Activated CD4-positive, alpha-beta T cell treated with anti-CD3 and anti-CD28 coated beads, Interleukin-2, Interleukin-6, amounts not matched to agents 100 ng/mL and 50 ng/mL, durations not matched to agents 16 hours and 8 hours (primary cell): ENCODE measurements at places on chromosomes 1 and 21.

- no peak for DNase-seq
Observed at GRCh38 chr1:168138134-168138533, 1.4 kb upstream of the GPR161 start.

- no peak for DNase-seq
Observed at GRCh38 chr1:4690951-4691675, 36.7 kb downstream of the AJAP1 start.

DNA sequence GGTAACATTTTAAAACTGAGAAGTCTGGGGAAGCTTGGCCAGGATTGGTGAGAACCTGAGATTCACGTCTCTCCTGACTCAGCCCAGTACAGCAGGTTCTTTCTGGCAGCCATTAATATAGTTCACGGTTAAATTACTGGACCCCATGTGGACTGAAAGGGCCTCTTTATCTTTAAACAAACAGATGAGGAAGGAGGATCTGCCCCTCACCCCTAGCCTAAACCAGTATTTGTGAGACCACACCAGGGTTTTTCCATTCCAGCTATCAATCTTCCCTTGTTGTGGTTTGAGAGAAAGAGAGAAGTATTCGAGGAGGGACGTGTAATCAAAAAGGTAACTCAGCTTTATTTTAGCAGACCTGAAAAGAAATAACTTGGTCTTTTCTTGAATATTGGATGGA lies 137.1 kb downstream of the PROX1 start:
- DNase-seq = no peak

DNA sequence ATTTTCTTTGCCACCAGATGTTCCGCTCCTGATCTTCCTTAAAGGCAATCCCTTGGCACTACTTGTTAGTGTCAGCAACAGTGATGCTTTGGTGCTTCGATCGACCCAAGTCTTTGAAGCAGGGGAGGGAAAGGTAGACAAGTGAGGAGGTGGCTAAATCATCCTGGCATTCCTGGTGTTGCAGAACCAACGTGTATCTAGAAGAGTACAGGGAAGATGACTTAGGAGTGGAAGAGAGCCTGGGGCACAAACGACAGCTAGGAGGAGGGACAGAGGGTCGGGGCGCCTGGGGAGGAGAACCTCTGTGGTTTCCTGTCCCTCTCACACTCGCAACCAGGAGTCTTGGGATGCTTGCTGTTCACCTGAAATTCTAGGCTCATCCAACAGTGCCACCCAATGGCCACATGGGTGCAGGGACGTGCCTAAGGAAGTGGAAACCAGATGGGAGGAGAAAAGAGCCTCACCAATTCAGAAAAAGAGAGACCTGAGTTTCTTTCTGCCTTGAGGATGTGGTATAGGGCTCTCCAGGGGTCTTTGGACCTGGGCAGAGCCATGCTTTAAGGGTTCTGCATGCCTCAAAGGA lies 9.5 kb upstream of the KCNA2 start:
- DNase-seq = peak; percentile 75

- no peak for DNase-seq
Observed at GRCh38 chr1:240831191-240831631, 219.3 kb upstream of the GREM2 start.

- DNase-seq = no peak
Observed at GRCh38 chr1:197692965-197693364, 82.3 kb downstream of the DENND1B start.

GRCh38 chr21:25462517-25462971 lies 144.7 kb downstream of the MRPL39 start:
- peak; percentile 69 for DNase-seq

DNA sequence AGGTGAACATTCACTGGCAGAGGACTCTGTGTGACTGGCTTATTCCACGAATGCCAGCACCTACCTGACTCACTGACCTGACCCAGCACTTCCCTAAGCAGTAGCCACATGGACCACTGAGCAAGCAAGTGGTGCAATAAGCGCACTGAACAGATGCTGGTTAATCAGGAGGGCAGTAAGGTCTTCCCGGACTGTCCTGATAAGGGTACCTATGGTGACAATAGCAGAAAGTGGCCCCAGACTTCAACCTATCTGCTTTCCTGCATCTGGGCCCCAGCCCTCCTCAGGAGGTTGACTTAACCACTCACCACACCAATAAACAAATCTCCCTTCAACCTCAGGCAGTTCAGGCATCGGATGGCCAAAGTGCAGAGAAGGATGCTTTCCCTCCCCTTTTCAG lies 65.7 kb downstream of the SETD4 start:
- no peak for DNase-seq

GRCh38 chr1:116144151-116144550 lies 33.0 kb downstream of the MAB21L3 start:
- DNase-seq = no peak

- peak; percentile 84 for DNase-seq
Observed at GRCh38 chr1:904310-904950, 19.3 kb upstream of the SAMD11 start.

GRCh38 chr1:218694636-218695035 lies 349.5 kb downstream of the TGFB2 start:
- no peak for DNase-seq

- no peak for DNase-seq
Observed at GRCh38 chr1:92653605-92654381, 131.1 kb downstream of the EVI5 start.

DNA sequence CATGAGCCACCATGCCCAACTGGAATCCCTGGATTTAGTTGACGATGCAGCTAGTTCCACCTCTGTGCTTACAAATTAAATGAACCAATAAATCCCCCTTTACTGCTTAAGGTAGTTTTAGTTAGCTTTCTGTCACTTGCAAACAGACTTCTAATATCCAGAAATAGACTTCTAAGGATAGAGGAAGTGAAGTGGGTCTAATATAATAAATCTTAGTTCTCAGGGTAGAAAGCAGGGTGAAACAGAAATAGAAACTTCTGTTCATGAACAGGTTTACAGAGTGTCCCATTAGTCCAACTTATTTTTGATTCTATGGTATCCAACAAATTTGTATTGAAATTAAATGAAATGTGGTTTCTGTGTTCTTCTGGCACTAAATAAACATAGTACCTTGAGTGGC lies 20.1 kb downstream of the BCAS2 start:
- DNase-seq = no peak

DNA sequence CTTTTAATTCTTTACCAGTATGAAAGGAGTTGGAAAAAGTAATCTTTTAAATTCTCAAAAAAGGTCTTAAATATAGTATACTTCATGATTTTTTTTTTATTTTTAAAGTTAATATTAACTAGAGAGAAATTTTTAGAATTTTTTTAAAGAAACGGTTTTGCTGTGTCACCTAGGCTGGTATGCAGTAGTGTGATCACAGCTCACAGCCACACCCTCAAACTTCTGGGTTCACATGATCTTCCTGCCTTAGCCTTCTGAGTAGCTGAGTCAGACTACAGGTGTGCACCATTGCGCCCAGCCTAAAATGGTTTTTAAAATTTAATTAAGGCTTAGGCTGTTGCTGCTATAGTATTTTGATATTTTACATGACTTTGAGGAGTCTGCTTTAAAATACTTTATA lies 52.4 kb downstream of the TLCD4 start:
- DNase-seq = no peak

DNA sequence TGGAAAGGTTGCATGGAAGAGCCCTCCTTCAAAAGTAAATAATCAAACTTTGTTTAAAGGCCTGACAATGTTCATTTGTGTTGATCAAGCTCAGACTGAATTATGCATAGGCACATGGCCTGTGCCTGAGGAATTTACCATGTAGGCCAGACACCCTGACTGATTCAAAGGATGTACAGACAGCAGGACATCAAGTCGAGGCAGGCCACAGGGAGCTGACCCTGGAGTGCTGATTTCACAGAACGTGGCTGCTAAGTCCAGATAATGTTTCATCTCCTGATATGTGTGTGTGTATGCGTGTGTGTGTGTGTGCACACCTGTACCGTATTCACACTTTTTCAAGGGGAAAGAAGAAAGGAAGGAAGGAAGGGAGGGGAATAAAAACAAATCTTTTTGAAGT lies 34.1 kb downstream of the NAV1 start:
- no peak for DNase-seq

DNA sequence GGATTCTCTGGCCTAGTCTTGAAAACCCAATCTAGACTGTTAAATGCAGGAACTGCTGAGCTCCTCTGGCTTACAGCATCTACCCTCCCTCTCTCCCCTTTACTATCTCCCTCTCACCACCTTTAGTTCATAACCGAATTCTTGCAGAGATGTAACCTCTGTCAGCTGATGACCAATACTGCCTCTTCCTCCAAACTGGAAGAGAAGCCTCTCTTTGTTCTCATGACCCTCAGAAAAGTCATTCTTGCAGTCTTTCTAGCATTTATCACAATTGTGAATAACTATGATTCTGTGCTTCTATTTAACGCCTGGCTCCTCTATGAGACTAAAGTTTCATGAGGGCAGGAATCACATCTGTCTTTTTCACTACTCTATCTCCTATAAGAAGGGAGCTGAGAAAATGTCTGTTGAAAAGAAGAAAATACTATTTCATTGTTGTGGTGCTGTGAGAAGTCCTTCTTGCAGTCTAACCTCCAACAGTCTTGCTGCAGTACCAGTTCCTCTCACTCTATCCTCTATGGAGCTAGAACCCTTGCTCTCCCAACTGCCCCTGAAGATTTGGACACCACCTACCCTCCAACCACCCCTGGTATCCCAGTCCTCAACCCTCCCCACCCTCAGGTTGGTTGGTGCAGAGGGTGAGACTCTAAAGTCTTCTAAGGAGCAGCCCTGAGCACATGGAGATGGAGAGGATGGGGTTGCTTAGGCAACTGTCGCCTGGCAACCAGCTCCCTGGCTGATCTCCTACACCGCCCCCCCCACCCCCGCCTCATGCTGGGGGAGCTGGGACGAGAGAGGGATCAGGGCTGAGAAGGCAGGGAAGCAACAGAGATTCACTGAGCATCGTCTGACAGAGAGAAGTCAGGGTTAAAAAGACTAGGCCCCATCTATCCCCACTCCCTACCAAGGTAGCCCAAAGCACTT lies 13.9 kb downstream of the MEF2D start:
- no peak for DNase-seq

- DNase-seq = peak; percentile 51
Observed at GRCh38 chr1:181159451-181160140, 71.1 kb downstream of the IER5 start.

- no peak for DNase-seq
Observed at GRCh38 chr1:57741521-57741920, 317.7 kb upstream of the DAB1 start.

DNA sequence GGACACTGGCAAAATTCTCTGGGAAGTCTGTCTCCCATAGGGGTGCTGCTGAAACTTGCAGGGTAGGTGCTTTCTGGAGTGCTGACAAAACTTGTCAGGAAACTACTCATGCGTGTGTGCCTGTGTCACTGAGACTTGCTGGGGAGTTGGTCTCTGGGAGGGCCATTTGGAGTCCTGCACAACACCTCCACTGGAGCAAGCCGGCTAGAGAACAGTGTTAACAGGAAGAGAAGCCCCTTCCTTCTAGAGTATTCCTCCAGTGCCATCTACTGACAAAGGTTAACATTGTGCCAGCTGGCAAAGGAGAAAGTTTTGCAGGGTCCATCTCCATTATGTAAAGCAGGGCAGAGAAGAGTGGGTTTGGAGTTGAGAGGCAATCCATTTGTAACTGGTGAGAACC lies 30.0 kb downstream of the ZMYM4 start:
- DNase-seq = peak; percentile 13

DNA sequence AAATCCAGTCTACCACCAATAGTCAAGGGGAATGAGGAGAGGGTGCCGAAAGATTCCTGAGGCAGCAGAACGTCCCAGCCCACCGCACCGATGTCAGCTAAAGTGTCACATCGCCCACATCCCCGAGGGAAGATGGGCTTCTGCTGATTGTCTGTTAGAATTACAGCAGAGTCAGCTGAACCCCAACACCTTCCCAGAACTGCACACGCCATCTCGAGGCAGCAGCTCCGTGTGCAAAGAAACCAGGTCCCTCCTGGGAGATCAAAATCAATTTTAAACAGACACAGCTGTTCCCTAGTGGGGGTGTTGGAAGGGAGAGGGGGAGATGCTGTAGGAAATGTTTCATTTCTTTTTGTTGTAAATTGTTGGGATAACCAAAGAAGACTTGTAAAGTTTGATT lies 12.8 kb upstream of the KAZN start:
- DNase-seq = no peak

GRCh38 chr1:178693366-178693765 lies 31.7 kb upstream of the RALGPS2 start:
- DNase-seq = no peak

- DNase-seq = no peak
Observed at GRCh38 chr1:241603731-241604245, 36.4 kb downstream of the CHML start.

GRCh38 chr1:191993549-191993948 lies 164.7 kb upstream of the RGS18 start:
- no peak for DNase-seq

DNA sequence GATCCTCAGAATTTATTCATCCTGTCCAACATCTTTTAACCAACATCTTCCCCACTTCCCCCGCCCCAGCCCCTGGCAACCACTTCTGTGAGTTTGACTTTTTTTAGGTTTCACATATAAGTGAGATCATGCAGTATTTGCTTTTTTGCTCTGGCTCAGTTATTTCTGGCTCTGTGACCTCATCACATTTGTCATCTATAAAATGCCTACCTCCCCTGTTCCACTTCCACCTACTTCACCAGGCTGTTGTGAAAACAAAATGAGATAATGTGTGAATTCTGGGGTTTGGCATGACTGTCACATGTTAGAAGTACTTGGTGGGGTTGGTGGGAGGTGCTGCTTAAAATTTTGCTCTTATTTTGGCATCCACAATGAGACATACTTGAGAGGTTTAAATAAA lies 18.4 kb downstream of the HHAT start:
- peak; percentile 54 for DNase-seq

DNA sequence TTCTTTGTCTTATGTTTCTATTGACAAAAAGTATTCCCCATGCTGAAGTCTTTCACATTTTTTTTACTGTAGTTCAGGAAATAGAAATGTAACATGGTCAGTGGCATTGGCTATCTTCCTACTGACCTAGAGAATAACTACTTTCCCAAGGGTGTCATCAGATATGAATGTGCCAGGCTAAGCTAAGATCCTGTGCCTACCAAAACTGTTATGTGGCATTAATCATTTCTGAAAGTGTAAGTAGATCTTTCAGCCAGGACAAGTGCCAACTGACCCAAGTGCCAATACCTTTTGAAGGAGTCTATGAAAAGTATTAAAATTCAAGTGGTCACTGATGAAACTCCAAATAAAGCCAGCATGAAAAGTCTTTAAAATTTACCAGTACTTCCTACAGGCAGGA lies 165.3 kb downstream of the TNFSF18 start:
- DNase-seq = no peak
